ENCODE measurements at places on chromosomes 11 and 22.

GRCh38 chr22:28329186-28330073 is 350.2 kb downstream of the TTC28 start:
- peak; percentile 30 for DNase-seq

- DNase-seq = no peak
Observed at GRCh38 chr11:11793073-11793472, 48.7 kb upstream of the USP47 start.

DNA sequence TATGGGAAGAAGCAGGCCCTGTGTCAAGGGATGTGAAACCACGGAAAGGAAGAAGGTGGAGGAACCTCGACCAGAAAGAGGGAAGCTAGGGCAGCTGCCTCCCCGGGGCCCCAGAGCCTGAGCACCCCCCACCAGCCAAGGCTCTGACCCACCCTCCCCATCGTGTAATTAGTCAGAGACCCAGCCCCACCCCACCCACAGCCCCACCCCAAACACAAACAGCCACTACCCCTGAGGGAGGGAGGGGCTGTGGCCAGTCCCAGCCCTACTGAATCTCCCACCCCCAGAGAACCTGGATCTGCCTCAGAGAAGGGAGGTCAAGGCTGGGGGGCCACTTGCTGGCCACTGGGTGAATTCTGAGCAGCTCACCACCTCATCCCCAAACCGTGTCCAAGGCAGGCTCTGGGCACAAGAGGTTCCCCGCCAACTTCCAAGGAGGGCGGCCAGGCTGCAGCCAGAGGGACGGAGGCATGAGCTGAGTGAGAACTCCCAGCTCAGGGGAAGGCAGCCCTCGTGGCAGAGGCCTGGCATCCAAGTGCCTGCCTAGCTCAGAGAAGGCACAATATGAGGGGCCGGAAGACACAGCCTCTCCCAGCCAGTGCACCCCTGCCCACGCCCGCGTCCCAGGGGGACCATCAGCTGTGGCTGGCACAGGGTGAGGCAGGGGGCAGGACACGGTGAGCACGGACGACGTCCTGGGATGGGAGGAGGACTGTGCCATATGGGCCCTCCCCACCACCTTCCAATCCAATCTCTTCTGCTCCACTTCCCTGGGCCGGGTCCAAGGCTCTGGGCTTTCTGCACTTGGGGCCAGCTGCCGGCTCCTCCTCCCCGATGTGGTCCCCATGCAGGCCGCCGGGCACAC is 2.7 kb downstream of the PLXNB2 start:
- DNase-seq = no peak

DNA sequence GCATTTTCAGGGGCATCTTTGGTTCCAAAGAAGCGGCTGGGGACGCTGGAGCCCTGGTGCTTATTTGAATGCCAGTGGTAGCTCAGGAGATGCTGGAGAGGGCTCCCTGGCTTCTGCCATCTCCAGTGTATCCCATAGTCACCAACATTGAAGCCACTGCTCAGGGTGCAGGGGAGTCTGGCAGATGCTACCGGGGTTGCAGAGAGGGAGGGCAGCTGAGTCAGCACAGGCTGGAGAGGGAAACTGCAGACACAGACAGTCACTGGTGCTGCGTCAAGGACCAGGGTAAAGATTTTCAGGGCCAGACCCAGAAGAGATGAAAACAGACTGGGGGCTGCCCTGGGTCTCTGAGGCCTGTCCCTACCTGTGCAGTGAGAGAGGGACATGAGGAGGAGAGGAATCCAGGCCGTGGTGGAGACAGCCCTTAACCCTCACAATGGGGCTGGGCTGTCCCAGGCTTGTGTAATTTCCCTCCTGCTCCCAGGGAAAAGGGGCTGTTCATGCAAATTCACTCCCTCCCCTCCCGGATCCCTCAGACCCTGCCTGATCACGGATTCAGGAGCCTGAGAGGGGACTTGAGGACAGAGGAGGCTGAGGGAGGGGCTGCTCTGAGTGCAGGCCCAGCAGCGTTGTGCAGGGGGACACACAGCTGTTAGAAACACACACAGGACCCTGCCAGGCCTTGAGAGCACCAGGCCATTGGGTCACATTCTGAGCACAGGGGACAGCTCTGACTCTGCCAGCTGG is 126.9 kb upstream of the GRK3 start:
- no peak for DNase-seq

DNA sequence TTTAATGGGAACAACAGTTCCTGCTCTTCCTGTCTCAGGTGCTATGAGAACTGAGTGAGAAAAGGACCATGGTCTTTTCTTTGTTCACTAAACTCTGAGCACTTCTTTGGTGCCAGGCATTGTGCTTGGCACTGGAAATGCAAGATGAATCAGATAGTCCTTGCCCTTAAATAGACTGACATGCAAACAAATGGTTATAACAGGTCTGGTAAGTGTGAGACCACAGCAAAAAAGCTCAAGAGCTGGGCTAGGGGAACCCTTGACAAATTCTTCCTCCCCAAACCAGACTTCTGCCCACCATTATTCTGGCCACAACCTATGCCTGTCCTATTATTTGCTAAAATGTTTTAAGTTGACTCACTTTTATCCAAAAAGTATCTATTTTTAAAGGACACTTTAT is 5.1 kb downstream of the SLC43A3 start:
- DNase-seq = no peak

DNA sequence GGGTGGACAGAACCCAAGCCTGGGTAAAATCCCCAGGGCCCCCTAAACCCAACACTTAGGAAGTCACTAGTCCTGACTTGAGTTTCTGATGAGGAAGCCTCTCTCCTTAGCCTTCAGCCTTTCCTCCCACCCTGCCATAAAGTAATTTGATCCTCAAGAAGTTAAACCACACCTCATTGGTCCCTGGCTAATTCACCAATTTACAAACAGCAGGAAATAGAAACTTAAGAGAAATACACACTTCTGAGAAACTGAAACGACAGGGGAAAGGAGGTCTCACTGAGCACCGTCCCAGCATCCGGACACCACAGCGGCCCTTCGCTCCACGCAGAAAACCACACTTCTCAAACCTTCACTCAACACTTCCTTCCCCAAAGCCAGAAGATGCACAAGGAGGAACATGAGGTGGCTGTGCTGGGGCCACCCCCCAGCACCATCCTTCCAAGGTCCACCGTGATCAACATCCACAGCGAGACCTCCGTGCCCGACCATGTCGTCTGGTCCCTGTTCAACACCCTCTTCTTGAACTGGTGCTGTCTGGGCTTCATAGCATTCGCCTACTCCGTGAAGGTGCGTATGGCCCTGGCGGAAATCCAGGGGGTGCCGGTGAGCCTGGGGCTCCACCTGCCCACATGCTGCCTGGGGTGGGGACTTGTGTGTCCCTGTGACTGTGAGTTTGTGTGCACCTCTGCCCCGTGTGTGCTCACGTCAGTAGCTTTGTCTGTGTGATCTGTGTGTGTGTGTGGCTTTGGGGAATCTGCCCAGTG is at the start of gene IFITM1:
Gene IFITM1, plus strand, starts transcription at position 254 of the 767 bp plus-strand sequence. Its CDS starts 131 bp downstream, at position 385.
- DNase-seq = peak; percentile 85

Data from foreskin fibroblast (primary cell).